ENCODE measurements at places on chromosomes 12 and 14.

GRCh38 chr14:56268673-56269072 lies 150.5 kb downstream of the PELI2 start:
- no peaks in the 10 kb centered on the region for H3K36me3 ChIP-seq
- no peak overlapping the region for H3K4me3 ChIP-seq
- H3K4me1 ChIP-seq, result no peaks in the 10 kb centered on the region
- no peak for DNase-seq
- no peak overlapping the region for H3K27ac ChIP-seq
- H3K27me3 ChIP-seq, result no peaks in the 10 kb centered on the region

DNA sequence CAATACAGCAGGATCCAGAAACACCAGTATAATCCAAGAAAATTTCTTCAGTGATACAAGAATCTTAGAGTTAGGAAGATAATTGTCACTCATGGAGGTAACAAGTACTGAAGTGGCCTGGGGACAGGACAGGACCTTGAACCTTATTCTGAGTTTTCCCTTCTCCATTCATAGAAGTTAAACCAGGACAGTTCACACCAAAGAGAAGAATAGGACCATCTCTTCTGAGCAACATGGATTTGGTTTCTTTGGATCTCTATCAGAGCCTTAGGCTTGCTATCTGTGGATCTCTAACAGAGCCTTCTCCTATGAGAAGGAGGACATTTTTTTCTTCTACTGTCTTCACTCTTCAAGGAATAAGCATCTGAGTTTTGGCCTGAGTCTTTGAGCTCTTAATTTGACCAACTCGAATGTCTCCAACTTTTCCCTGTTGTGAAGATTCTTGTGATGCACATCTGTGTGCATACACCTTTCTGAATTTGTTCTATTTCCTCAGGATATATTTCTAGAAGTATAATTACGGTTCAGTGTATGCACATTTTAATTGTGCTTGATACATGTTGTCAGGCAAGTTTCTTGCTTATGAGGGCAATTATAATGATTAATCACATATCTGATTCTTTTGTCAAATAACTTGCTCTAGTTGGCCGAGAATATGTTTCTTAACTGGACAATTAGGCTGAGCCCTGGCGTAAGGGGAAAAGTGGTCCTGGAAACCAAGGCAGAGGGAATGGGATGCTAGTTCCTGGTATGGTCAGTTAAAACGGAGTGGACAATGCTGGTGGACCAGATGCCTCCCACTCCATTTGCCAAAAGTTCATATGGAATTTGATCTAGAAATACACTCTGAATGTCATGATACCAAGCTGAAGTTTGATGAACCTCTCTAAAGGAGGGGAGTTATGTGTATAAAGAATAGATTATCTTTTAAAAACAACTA lies 6.6 kb downstream of the KRT6A start:
- no peak for DNase-seq
- H3K4me1 ChIP-seq, result no peaks in the 10 kb centered on the region
- H3K4me3 ChIP-seq, result no peak overlapping the region
- no peak overlapping the region for H3K27ac ChIP-seq
- no peaks in the 10 kb centered on the region for H3K36me3 ChIP-seq

- no peaks in the 10 kb centered on the region for H3K36me3 ChIP-seq
- peak overlapping the region; percentile 89 for H3K4me3 ChIP-seq
- DNase-seq, result no peak
Observed at GRCh38 chr12:991350-992333, 619 bp downstream of the ERC1 start.

- H3K4me3 ChIP-seq, result no peak overlapping the region
- no peak for DNase-seq
- H3K27me3 ChIP-seq, result no peaks in the 10 kb centered on the region
- H3K4me1 ChIP-seq, result no peaks in the 10 kb centered on the region
- no peaks in the 10 kb centered on the region for H3K36me3 ChIP-seq
Observed at GRCh38 chr14:64681796-64682710, 22.2 kb upstream of the PLEKHG3 start.

- no peak overlapping the region for H3K4me3 ChIP-seq
- H3K27ac ChIP-seq, result no peak overlapping the region
- no peaks in the 10 kb centered on the region for H3K4me1 ChIP-seq
- H3K27me3 ChIP-seq, result no peaks in the 10 kb centered on the region
Observed at GRCh38 chr12:78086553-78087362, 256.1 kb downstream of the NAV3 start.

DNA sequence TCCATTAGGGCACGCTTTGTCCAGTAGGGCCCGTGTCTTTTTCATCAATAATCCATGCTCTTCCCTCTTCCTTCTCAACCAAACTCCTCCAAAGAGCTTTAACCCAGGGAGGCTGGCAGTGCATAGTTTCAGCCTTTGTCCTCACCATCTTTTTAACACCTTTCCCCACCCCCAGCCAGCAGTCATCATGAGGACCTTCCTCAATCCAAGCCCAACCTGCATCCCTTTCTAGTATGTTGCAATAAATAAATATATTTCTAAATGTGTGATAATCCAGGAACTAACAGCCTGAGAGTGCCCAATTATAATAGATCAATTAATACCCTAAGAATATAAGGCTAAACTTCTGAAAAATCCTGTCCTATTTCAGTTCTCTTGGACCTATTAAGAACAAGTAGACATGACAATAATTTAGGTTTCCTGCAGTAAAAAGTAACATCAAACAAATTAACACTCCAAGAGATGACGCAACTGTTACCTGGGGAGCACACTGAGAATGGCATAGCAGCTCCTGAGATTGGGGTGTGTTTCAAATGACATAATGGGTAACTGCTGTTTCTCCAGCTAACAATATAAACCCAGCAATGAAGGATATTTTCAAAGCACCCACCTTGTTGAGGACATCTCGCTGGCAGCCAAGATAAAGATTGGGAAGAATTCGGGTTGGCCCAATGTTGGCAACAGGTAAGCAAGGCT lies 62.6 kb downstream of the DUSP16 start:
- H3K4me3 ChIP-seq, result no peak overlapping the region
- peaks cover 4% of the 10 kb centered on the region for H3K36me3 ChIP-seq
- DNase-seq, result peak; percentile 27
- no peaks in the 10 kb centered on the region for H3K27me3 ChIP-seq

DNA sequence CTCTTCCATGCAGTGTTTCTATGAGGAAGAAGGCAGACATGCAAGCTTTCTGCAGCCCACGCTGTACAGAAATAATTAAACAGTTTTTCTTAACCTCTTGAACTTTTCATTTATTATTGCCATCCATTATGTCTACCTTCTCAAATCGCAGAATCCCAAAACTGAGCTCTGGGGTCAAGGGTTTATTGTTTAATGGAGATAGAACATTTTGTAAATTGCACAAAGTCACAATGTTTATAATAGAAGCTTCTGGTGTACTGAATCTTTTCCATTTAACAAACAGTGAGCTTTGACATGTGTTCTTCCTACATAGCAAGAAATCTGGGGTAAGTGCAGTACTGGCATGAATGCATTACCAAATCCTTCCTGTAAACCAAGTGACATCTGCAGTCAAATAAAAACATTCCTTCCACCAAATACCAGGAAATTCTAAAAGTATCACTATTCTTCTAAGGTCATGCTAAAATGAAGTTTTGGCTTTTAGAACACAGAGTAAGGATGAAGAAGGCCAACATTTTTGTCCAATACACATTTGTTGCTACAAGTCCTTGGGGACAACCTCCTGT lies 385.3 kb upstream of the DDHD1 start:
- no peak overlapping the region for H3K4me3 ChIP-seq
- H3K4me1 ChIP-seq, result no peaks in the 10 kb centered on the region
- no peak overlapping the region for H3K27ac ChIP-seq
- H3K27me3 ChIP-seq, result no peaks in the 10 kb centered on the region
- DNase-seq, result no peak

DNA sequence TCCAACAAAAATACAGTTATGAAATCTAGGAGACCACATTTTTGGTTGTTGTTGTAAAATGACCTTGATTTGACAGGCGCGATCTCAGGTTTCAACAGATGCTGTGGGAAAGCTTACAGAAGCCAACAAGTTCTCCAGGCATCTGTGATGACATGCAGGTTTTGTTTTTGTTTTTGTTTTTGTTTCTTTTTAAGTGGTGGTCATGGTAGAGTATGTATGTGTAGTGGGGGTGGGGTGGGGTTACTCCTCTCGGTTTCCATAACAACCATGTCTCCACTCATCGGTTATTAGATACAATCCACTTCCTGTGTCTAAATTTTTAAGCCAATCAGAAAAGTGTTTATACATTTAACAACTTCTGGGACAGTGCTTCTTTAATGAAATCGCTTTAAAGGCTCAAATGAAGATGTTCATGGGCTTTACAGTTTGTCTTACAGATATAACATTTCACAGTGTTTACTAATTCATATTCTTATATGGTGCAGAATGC lies 199.9 kb upstream of the FOXN3 start:
- no peaks in the 10 kb centered on the region for H3K27me3 ChIP-seq
- H3K4me1 ChIP-seq, result peaks cover 45% of the 10 kb centered on the region
- peak; percentile 90 for DNase-seq
- no peaks in the 10 kb centered on the region for H3K36me3 ChIP-seq
- peak overlapping the region; percentile 62 for H3K27ac ChIP-seq
- H3K4me3 ChIP-seq, result peak overlapping the region; percentile 76

GRCh38 chr14:38991299-38991698 lies 111.7 kb downstream of the SEC23A start:
- no peaks in the 10 kb centered on the region for H3K27me3 ChIP-seq
- H3K4me1 ChIP-seq, result peaks cover 3% of the 10 kb centered on the region
- H3K4me3 ChIP-seq, result no peak overlapping the region
- DNase-seq, result no peak

DNA sequence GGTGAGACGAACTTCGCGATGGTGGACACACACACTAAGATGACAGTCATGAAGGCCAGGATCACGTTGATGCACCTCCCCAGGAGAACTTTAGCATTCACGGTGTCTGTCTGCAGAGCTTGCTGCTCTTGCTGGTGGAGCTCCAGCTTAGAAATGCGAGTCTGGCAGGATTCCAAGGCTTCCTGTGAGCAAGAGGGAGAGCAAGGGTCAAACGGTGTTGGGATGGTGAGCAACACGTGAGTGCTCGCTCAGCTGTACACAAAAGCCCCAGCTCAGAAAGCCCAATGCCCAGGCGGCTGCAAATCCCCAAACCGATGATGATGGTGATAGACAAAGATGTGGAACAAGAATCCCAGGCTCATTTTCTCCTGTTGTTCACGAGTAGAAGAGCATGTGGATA lies 78.8 kb downstream of the TMCC3 start:
- no peak overlapping the region for H3K4me3 ChIP-seq
- no peaks in the 10 kb centered on the region for H3K36me3 ChIP-seq
- DNase-seq, result no peak
- H3K27ac ChIP-seq, result no peak overlapping the region
- H3K4me1 ChIP-seq, result no peaks in the 10 kb centered on the region

GRCh38 chr14:104659764-104660523 lies 29.5 kb upstream of the INF2 start:
- peaks cover 46% of the 10 kb centered on the region for H3K4me1 ChIP-seq
- H3K27me3 ChIP-seq, result peaks cover 18% of the 10 kb centered on the region
- H3K27ac ChIP-seq, result no peak overlapping the region
- DNase-seq, result no peak
- no peak overlapping the region for H3K4me3 ChIP-seq
- H3K36me3 ChIP-seq, result no peaks in the 10 kb centered on the region

- no peaks in the 10 kb centered on the region for H3K27me3 ChIP-seq
- no peak for DNase-seq
- no peak overlapping the region for H3K27ac ChIP-seq
- no peak overlapping the region for H3K4me3 ChIP-seq
- H3K36me3 ChIP-seq, result peaks cover 6% of the 10 kb centered on the region
- no peaks in the 10 kb centered on the region for H3K4me1 ChIP-seq
Observed at GRCh38 chr12:15956413-15957185, 45.5 kb downstream of the DERA start.

DNA sequence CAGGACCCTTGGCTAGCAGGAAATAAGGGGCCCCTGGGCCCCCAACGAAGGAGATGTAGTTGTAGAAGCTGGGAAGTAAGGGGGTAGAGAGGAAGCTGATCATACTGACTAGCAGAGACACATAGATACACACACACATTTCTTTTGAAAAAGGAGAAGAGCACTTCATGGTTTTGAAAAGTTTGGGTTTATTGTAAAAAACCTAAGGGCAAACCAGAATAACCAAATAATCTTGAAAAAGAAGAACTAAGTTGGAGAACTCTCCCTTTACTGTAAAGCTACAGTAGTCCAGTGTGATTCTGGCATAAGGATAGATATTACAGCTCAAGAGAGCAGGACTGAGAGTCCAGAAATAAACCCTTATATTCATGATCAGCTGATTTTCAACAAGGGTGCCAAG lies 5.8 kb upstream of the HCAR3 start:
- no peaks in the 10 kb centered on the region for H3K4me1 ChIP-seq
- no peak overlapping the region for H3K27ac ChIP-seq
- no peak for DNase-seq
- H3K27me3 ChIP-seq, result no peaks in the 10 kb centered on the region
- H3K4me3 ChIP-seq, result no peak overlapping the region

GRCh38 chr14:101476258-101476915 lies 84.9 kb upstream of the DIO3 start:
- H3K36me3 ChIP-seq, result no peaks in the 10 kb centered on the region
- no peak for DNase-seq
- no peak overlapping the region for H3K27ac ChIP-seq
- no peaks in the 10 kb centered on the region for H3K4me1 ChIP-seq
- H3K4me3 ChIP-seq, result no peak overlapping the region
- H3K27me3 ChIP-seq, result peaks cover 7% of the 10 kb centered on the region

DNA sequence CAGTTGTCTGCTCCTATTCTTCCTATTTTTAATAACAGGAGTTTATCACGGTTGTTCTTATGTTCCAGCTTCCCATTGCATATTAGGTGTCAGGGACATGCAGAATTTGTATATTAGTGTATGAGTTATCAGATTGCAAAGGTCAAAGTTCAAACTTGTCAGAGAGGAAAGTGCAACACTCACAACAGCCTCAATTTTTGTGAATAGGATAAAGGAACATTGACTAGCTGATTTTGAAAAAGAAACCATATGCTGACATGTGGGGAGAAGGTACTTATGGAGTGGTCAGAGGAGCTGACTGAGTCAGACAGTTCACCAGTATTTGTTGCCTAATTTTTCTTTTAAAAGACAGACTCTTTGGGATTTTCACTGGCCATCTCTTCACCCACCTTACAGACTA lies 222.1 kb downstream of the C12orf50 start:
- H3K4me1 ChIP-seq, result no peaks in the 10 kb centered on the region
- DNase-seq, result no peak
- H3K4me3 ChIP-seq, result no peak overlapping the region
- no peaks in the 10 kb centered on the region for H3K36me3 ChIP-seq
- H3K27ac ChIP-seq, result no peak overlapping the region
- H3K27me3 ChIP-seq, result no peaks in the 10 kb centered on the region

DNA sequence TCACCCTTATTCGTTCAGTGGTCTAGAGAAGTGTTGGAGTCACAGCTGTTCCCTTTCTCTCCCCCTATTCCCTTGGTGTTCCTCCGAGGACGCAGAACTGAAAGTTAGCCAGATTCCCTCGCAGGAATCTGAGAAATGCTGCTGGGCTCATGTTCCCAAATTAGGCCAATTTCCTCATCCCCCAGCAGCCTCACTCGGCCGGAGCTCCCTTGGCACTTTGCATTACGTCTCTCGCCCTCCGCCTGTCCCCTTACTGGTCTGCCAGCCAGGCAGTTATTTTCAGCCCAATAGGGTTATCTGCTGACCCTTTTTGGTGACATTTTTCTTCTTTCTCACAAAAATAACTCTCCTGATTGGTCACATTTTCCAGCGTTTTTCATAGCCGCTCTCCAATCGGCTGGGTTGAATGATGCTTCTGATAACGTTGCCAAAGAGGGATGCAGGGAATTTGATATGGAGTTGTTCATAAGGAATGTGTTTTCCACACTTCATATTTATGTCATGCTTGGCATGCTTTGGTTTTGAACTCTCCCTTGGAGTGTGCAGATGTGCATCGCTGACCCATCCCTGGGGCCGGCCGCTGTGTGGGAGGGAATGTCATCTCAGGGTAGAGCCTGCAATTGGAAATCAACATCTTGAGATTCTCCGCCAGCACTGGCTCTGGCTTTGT lies 9.9 kb downstream of the IFT43 start:
- H3K4me1 ChIP-seq, result no peaks in the 10 kb centered on the region
- no peak overlapping the region for H3K27ac ChIP-seq
- no peak for DNase-seq
- H3K27me3 ChIP-seq, result no peaks in the 10 kb centered on the region
- H3K36me3 ChIP-seq, result peaks cover 28% of the 10 kb centered on the region
